Naive B cell (primary cell): ENCODE measurements at places on chromosomes 3 and 15.

DNA sequence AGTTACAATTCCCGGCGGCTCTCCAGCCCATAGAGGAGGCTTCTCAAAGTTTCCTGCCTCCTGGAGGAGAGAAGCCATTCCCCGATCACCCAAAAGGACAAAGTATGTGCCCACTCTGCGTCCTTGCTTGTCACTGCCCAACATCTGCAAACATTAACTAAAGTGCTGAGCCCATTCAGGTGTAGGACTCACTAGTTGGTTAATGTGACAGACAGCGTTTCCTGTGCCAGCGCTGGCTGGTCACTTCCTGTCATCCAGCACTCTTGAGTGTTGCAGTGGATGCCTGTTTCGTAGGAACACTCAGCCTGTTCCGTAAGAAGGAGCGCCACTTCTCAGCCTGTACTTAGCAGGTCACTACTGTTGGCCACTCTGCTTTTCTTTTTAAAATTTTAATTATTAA, 100.3 kb downstream of the APBA2 start:
- no peak for DNase-seq

- no peak for DNase-seq
These were observed 57.4 kb downstream of the TIGIT start for GRCh38 chr3:114351123-114351821.

- no peak for DNase-seq
These were observed 445.1 kb downstream of the MECOM start for GRCh38 chr3:169218314-169218983.

DNA sequence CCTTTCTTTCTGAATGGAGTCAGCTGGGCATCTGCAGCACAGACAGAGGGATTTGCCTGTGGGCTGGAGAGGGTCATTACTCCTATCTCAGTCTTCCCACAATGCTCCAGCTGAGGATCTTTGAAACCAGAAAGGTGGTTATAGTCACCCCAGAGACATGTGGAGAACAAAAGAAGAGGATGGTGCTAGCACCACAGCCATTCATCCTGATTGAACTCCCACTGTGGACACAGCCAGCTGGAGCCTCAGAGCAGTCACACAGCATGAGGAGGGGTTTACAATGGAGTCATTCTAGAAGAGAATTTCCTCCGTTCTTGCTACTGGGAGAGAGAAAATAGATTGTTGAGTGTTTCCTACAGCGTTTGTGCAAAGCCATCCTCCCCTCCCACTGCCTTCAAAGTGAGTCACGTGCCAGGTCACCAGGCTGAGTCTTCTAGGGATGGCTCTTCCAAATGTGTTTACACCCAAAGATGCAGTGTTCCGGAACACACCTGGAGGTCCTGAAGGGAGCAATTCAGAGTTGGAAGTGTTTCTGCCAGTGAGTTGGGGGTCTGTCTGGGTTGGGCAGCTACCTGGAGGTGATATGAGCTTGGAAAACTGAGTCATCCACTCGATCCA, 18.9 kb upstream of the GREM1 start:
- DNase-seq: no peak

DNA sequence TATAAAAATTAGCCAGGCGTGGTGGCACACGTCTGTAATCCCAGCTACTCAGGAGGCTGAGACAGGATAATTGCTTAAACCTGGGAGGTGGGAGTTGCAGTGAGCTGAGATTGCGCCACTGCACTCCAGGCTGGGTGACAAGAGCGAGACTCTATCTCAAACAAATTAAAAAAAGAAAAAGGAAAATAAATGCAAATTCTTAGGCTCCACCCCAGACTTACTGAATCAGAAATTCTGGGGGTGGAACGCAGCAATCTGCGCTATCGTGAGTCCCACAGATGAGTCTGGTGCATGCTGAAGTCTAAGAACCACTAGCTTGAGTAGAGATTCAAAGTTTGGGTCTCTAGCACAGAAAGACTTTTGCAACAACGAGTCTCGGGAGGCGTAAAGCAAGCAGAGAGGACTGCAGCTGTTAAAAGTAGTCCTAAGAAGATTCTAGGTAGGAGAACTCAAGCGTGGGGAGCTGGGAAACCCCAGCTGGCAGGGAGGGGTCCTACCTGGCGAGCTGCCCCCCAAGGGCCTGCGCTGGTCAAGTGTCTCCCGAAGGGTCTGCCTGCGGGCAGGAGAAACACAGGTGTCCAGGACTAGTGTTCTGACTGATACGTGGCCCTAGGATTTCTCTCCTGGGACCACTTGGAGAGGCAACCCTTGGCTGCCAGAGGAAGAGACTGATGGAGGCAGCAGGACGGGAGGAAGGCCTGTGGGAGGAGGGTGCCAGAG, 21.9 kb downstream of the CEP19 start:
- no peak for DNase-seq

DNA sequence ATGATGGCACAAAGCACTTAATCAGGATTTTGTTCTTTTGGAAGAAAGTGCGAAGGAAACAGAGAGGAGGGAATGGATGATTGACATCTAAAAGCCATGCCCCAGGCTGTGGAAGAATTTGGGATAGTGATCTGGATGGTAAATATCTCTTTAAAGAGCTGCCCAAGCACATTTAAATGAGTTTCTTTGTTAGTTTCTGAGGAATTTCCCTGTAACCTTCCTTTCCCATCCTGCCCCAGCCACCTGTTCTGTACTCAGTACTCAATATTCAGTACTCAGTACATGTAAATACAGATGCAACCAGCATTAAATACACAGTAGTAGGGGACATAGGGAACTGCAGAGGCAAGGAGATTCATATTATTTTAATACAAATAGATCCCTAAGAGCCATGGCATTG, 7.8 kb upstream of the CORO2B start:
- no peak for DNase-seq

DNA sequence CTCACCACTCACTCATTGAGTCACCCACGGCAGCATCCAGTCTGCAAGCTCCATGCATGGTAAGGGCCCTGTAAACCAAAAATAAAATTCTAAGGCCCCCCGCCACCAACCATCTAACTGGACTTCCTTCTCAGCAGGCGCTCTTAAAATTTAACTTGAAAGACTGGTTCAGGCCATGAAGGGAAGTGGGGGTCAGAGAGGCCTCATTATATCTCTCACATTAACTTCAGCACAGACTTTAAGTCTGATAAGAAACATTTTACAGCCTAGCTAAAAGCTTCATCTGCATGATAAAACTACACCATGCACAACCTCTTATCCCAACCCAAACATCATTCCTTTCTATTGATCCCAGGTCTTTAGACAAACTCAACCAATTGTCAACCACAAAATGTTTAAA, 38.5 kb downstream of the FBLN2 start:
- no peak for DNase-seq
